DMS79 (cell line): ENCODE measurements at places on chromosomes 5 and 9.

DNA sequence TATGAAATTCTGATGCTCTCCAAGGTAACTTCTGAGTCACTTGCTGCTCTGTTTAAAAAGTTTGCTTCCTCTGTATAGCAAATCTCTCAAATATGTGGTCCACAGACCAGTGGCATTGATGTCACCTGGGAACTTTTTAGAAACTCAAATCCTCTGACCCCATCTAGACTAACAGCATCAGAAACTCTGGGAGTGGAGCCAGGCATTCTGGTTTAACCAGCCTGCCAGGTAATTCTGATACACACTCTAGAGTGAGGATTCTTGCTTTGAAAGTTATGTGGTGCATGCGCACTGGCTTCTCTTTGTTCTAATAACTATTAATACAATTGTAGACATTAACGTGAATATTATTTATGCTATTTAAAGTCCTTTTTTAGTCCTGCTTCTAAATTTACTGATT, 298.1 kb downstream of the SLF1 start:
- no peak for DNase-seq

GRCh38 chr9:129728744-129729143, 24.1 kb downstream of the PTGES start:
- no peak for DNase-seq

- no peak for DNase-seq
These were observed 365.0 kb upstream of the CDH9 start for GRCh38 chr5:27403243-27403882.

DNA sequence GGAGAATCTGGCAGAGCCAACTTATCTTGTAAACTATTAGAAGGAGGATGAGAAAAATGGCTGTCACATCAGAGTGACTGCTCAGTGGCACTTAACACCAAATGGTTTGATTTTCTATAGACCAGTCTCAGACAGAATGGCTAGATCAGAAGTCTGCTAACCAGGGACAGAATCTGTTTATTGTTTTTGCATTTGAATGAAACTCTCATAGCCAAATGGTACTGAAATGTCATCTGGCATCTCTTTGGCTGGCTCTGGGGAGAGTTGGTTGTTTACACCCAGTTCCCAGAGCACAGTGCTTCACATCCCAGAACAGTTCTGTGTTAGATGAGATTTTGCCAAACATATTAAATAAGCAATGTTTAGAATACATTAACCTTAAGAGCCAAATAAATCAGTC, 106.6 kb upstream of the HMHB1 start:
- DNase-seq = peak; percentile 3

DNA sequence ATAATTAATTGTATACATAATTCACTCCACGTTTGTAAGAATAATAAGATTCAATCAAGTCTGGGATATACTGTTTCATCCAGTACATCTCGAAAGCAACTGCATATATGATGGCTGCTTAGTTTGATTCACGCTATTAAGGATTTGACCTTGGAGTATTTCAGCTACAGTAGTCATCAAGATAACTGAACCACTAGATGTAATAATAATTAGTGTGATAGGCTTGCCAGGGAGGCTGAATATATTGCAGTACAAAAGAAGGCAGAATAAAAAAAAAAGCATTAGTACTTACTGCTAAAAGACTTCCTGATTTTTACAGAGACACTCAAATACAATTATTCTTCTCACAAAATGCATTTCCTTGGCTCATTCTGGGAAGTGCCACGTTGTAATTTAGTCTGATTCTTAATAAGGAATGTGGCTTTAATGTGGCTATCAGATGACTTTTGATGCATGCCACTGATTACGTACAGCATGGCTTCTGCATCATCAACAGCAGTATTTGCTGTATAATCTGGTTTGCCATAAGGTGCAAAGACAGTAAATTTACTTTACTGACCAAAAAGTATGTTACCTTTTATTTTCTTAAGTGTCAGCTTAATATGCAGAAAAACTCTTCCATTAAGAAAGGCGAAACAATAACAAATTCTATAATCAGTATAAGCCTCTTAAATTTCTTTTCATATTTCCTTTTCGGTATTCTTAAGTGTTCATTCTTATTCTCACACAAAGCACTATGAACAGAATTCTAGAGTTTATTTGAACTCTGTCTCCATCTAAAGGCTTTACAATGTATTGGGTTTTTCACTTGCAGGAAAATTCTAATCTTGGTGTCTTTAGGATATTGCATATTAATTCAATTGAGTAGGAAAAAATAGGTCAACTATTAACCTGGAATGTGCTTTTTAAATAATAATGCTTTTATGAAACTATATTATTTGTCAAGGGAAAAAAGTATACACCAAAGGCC, 166.4 kb downstream of the SLF1 start:
- peak; percentile 8 for DNase-seq

DNA sequence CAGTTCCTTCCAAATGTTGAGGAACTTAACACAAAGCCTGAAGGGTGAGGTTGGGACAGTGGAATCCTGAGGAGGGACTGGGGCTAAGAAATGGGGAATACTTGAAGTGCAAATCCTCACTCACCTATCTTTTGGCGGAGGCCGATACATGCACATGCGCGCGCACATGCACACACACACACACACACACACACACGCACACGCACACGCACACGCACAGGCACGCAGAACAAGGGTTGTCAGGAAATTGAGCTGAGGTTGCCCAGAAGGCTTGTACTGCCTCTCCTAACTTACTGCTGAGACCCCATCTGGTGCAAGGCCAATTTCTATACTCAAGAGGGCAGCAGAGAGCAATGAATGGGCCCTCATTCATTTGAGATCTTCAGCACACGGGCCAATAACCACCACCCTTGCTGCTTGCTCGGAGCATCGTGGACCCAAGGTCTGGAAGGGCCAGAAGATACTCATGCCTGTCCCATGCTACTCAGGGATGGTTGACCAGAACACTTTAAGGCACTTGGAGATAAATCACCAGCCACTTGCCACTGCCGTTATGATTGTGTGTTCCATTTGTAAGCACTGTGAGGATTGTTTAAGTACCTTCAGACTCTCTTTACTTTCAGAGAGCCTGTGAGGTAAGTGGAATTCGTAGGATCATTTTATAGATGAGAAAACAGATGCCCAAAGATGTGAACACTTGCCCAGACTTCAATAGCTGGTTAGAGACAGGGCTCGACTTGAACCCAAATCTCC, 21.5 kb downstream of the BTF3 start:
- DNase-seq = peak; percentile 49
